ENCODE measurements at places on chromosomes 3 and 15.

DNA sequence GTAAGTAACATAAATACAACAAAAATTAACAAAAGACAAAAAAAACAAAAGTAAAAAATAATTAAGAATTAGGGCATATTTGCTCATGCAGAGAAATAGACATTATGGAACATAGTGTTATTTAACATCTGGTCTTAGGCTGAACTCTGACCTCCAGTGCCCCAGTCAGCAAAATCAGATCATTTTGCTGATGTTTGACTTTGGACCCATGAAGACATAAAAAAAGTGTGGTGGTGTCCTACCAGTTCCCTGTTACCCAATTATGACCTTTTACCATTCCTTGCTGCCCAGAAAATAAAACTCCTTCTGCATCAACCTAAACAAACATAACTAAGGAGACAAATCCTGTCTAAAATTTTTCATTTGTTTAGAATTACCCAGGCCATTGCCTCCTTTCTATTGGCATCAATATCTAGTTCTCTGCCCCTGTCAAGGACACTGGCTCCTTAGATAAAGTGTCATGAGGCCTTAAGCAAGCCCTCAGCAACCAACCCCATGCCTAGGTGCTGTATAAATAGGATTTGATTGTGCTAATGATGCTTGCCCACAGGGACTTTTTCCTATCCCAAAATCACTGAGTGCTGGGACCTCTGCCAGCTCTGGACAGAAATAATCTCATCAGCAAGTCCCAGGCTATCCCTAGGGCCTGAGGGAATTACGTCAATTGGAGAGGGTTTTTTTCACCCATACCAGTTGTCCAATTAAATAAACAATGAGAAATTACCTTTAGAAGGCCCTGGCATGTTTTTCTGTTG is 334.5 kb upstream of the UMPS start:
- peak; percentile 80 for DNase-seq

DNA sequence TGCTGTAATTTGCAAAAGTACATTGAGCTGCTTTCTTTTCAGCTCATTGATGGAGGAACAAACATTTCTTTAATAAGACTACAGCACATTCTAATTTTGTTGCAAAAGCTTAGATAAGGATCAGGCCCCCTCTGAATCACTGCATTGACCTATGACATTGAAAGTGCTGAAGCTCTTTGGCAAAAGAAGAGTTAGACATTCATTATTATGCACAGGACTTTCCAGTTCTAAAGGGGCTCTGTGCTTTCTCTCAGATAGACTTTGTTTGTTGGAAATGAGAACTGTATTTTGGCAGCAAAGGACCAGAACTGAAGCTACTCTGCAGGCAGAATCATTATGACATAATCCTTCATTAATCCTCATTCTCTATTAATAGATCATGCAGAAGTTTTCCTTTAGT is 252.9 kb upstream of the SOX2 start:
- DNase-seq = no peak

GRCh38 chr3:117192888-117193287 is 483.3 kb downstream of the TUSC7 start:
- no peak for DNase-seq

DNA sequence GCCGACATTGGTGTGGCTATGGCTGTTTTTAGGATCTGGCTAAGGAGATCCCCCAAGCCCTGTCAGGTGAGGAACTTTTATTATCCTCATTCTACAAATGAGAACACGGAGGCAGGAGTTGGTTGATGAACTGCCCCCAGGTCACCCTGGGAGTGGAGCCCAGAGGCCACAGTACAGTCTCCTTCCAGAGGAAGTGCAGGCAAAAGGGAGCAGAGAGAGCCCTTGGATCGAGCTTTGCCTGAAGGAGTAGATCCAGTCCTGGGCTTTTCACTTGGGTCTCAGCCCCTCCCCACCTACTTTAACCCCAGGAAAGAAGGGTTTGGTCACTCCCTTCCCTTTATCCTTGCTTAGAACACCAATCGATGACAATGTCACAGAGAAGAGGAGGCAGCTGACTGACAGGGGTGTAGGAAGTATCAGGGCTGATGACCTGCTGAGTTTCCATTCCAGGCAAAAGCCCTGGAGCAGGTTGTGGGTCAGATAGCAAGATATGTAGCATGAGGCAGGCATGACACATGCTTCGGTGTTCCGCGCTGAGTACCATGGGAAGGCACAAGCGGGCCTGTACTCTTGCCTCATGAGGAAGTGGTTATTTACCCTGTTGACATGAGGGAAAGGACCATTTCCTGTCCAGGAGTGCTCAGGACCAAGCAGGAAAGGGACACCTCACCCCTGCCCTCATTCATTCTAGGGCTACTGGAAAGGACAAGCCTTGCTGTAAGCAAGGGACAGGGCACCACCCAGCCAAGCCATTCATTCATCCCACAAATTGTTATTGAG is 5.8 kb upstream of the PLA2G4D start:
- no peak for DNase-seq

- DNase-seq = no peak
Measured at GRCh38 chr15:81282911-81283310, 41.0 kb downstream of the STARD5 start.

DNA sequence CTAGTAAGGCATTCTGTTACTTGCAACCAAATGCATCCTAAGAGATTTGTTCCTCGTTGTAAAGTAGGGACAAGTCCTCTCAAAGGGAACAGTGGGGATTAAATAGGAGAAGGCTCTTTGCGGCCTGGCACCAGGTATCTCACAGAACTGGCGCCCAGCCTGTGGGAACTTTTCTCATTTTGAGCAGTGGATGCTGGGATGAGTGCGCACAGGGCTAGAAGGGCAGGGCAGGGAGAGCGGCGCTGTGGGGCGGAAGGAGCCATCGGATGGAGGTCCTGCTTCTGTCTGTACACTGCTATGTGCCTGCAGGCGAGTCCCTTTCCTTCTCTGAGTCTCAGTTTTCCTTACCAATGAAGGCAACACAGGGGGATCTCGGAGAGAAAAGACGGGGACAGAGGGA is 50.6 kb downstream of the WNT7A start:
- no peak for DNase-seq

DNA sequence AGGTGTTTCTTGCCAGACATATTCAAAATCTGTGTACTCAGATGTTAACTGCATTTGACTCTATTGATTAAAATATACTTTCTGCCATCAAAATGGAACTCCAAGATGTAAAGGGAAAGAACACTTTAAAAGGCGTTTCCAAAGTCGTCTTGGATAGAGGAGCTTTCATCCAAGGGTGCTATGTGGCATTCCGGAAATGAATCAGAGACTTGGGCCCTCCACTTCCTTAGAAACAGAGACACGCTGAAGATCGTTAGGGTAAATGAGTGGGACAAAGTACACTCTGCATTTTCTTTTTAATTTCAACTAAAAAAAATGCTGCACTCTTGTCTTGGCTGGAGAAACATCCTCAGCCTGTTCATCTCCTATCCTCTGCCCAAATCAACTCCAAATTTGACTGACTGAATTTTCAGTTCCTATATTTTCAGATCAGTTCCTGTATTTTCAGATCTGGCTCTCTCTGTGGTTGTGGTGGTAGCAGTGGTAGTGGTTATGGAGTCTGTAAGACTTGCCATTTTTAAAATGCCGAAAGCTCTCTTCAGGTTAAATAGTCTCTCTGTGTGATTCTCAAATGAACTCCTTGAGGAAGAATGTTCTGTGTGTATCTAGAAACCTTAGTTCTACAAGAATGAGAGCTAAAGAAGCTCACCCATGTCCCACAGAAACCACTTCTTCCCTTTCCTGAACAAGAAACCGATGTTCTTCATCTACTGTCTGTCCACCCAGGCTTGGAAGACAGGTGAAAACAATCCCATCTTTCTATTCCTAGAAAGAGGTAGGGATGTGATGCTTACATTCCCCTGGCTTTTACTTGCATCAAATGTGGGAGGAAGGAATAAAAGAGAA is 156.8 kb upstream of the ICE2 start:
- no peak for DNase-seq

- no peak for DNase-seq
Measured at GRCh38 chr15:59158701-59159034, 48.0 kb upstream of the LDHAL6B start.

- no peak for DNase-seq
Measured at GRCh38 chr3:102332205-102332604, 102.6 kb upstream of the ZPLD1 start.

- DNase-seq = no peak
Measured at GRCh38 chr15:52060501-52060900, 41.5 kb downstream of the MAPK6 start.

- DNase-seq = no peak
Measured at GRCh38 chr3:104126864-104127553, 1239.7 kb upstream of the ALCAM start.

DNA sequence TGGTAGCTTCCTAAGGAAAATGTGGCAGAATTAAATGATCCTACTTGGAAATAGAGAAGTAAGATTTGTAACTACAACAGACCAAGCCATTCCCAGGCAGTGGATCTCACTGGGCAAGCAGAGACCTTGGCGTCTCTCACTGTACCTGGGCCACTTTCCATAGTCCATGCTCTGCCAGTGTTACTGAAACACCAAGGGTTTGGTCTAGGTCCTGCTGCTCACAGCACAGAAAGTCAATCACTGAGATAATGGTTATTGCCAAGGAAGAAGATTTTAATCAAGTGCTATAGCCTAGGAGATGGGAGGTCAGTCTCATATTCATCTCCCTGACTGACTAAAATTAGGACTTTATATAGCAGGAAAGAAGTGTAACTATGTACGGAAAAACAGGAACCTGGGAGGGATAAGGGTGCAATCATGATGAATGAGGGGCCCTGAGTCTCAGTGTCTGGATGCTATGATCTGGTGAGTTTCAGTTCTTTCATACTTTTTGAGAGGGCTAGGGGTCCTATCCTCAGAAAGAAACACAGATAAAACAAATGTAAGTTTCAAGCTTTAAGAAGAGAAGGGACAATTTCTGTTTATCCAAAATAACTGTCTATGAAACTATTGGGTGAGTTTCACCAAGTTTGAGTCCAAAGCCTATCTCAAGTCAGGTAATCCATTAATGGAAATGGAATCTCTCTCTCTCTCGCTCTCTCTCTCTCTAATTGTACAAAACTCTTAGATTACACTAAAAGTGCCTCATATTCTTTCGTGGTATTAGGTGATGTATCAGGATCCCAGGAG is 20.6 kb downstream of the GPR15 start:
- DNase-seq = no peak

DNA sequence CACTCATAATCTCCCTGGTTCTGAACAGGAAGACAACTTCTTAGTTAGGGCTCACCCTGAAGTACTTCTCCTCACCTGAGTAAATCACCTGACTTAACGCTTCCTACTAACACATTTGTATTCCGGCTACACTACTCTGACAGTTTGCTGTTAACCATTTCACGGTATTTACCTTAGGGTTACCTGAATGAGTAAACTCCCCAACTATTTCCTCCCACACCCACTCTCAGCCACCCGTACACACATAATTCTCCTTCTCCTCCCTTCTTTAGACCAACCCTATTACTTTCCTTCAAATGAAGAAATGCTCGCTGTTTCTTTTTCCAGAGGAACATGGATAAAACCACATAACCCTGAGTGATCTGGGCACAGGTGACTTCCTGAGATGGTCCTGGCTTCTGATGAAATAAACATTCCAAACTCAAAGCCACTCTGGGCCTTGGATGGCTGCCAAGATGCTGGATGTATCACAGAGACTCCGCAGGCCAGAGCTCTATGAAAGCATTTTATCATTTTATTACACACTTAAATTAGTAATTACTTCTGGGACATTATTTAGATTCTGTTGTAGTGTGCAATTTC is 183.6 kb upstream of the ATP11B start:
- DNase-seq = no peak

GRCh38 chr3:17420668-17421067 is 321.8 kb downstream of the TBC1D5 start:
- DNase-seq = no peak

DNA sequence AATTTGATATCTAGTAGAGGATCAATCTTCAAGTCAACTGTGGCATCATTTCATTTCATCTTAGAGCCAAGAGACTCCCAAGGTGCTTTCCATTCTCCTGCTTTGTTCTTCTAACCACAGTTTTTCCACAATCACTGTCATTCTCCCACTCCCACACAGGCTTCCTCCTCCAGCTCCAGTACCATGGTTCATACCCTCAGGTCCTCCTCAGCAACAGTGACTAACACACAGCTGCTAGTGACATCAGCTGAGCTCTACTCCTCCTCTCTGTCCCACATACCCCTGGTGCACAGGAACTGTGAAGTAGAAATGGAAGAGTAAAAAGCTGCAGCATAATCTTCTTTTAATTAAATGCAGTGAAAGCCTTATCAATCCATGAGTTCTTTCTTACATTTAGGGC is 200.2 kb upstream of the DPH6 start:
- no peak for DNase-seq

DNA sequence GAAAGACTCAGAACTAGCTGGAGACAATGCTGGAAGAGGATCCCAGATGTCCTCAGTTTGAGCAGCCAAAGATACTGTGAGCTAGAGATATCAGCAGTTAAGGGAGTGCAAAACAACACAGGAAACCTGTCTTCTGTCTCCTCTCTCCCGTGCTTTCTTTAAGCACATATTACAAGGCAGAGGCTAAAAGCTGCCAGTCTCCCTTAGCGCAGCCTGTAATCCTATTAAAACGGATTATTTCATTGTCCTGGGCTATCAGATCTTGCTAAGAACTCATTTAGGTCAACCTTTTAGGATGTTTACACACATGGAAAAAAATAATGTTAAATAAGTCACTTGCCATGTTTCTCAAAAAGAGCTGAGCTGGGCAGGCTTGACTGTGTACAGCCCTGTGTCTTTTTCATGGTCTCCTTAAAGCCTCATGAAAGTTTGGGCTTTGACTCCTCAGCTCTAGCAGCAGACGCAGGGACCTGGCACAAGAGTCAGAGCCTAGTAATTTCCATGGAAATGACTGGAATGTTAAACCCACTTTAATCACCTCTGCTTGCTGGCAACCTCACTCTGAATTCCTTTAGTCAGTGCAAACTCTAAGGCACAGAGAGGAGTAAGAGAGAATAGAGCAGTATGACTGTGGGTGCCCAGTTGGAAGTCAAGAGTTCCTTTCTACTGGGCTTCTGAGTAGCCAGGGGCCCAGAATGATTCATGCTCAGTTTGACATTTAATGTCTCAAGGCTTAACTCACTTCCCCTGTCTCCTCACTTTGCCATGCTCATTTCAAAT is 491.9 kb downstream of the NTRK3 start:
- DNase-seq = no peak

DNA sequence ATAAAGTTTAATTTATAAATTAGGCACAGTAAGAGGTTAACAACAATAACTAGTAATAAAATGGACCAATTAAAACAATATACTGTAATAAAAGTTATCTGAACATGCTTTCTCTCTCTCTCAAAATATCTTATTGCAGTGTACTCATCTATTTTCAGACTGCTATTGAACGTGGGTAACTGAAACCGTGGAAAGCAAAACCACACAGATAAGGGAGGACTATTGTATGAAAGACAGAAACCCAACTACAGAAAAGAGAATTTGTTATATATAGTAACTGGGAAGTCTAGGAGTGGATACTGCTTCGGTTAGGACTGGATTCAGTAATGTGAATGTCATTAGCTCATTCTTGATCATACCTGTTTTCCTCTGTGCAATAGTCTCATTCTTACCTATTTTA is 119.3 kb upstream of the DAZL start:
- DNase-seq = no peak
